ENCODE measurements at places on chromosomes 7 and 10. TPM values are rescaled to one million over a fixed set of nuclear protein-coding genes. Genes with fewer than 3 reads are reported as not detected.
A peak's percentile ranks its signal among the peaks of the same experiment; 100 is the strongest.

- DNase-seq: no peak
Measured at GRCh38 chr10:27537787-27538186, 33.7 kb downstream of the RAB18 start.

Gene ZNF503
- 47.0 TPM for total RNA-seq

DNA sequence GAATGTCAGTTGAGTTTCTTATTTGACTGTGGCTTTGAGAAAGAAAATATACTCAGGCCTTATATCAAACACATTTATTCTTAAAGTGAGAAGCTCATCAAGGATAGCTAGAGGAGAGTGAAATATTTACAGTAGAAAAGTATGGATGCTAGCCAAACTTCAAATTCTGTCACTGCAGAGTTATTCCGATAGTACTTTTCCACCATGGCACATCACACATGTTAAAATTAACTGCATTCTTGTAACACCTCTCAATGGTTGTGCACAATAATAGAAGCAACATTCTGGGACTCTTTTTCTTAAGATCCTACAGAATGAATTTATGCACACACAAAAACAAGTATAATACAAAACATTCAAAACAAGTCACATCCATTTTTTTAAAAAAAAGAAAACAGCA is 4.5 kb downstream of the PPP1R3C start:
- no peak for DNase-seq

GRCh38 chr10:77029777-77030717 is 607.6 kb downstream of the KCNMA1 start:
- DNase-seq: no peak

Gene SPDYE2B
- total RNA-seq: not detected

Gene MRLN
- not detected for total RNA-seq

Gene ERVW-1
- not detected for total RNA-seq

DNA sequence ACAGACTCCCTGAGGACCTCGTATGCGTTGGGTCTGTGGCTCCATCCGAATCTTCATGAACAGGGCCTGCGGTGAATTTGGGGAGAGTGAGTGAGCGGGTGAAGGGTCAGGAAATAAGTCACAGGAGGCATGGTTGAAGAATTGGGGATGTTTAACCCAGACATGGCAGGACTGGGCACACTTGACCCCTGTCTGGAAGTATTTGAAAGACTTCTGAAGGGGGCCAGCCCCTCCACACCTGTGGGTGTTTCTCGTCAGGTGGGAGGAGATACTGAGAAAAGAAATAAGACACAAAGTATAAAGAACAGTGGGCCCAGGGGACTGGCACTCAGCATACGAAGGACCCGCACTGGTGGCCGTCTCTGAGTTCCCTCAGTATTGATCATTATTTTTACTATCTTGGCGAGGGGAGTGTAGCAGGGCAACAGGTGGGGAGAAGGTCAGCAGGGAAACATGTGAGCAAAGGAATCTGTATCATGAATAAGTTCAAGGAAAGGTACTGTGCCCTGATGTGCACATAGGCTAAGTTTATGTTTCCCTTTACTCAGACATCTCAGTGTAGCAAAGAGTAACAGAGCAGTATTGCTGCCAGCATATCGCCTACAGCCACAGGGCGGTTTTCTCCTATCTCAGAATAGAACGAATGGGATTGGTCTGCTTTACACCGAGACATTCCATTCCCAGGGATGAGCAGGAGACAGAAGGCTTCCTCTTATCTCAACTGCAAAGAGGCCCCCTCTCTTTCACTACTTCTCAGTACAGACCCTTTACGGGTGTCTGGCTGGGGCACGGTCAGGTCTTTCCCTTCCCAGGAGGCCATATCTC is 38.2 kb upstream of the PFKFB3 start:
- DNase-seq: no peak

Gene PPP1R17
- not detected for total RNA-seq

GRCh38 chr7:96479015-96479645 is 157.2 kb upstream of the SLC25A13 start:
- no peak for DNase-seq

DNA sequence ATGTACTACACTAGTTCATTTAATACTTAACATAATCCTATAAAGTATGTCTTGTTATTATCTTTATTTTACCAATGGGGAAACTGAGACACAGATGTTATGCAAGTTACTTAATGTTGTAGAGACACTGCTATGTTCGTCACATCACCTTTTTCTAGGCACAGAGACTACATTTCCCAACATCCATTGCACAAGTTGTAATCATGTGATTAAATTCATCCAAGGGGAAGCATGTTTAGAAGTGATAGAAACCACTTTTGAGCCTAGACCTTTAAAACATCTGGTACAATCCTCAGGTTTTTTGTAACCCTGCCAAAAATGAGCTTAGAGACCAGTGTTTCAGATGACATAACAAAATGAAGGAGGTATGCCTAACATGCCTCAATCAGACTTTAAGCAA is 386.8 kb upstream of the HPS1 start:
- DNase-seq: no peak

- no peak for DNase-seq
Measured at GRCh38 chr10:59082249-59082648, 94.2 kb upstream of the PHYHIPL start.

DNA sequence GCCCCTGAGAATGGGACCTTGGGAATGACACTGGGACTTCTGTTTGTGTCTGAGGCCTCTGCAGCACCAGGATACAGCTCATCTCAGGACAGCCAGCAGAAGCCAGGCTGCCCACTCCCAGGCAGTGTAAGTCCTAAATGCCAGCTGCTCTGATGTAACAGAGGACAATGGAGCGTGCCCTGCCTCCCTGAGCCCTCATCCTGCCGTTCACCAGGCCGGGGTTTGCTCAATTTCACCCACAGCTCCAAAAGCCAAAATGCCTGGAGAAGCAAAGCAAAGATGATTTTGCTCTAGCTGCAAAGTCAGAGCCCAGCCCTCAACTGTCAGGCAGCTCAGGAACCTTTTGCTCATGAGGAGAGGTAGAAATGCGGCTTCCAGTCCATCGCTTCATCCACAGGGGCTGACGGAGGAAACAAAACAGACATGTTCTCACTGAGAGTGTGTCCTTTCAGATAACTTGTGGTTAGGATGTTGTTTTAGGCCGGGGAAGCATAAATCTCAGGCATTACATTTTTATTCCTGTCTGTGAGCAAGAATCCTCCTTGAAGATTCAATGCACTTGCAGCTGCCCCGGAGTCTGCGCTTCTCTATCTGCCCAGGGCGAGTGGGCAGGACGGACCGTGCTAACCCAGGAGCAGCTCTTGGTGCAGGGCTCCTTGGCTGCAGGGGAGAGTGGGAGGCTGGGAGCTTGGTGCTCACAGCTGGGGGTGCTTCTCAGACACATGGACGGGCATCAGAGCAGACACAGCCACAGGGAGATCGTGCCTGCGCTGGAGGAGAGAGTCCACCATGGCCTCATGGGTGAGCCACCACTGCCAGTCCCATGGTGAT is 83.2 kb upstream of the CHST15 start:
- no peak for DNase-seq

Gene EBF3
- 2.6 TPM for total RNA-seq

GRCh38 chr10:83038631-83039030 is 1100.7 kb upstream of the GHITM start:
- no peak for DNase-seq

- no peak for DNase-seq
Measured at GRCh38 chr7:155452505-155453295, 5.2 kb upstream of the EN2 start.

DNA sequence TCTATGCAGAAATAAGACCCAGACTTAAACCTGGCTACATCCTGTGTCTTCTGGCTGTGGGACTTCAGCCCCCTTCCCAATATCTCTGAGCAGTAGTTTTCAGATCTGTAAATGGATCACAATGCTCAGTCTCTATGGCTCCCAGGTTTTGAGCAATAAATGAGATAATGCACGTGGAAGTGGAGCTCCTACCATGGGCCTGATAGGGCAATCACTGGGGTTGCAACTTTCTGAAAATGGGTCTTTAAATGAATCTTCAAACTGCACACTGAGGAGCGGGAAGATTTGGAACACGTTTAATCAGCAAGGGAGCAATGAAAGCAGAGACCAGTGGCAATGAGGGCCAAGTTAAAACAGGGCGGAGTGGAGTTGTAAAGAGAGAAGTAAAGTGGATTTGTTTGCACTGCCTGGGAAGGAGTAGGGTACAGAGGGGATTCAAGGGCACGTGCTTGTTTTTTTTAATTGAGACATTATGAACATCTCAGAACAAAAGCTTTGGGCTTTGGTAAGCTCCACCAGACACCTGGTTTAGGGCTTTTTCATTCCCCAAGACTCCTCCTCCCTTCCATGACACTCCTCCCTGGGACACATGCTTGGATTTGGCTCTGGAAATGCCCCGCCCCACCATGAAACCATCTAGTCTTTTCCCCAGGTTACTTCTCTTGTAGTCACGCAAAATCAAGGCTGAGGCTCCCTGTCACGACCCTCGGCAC is 42.7 kb downstream of the PAPSS2 start:
- DNase-seq: no peak

DNA sequence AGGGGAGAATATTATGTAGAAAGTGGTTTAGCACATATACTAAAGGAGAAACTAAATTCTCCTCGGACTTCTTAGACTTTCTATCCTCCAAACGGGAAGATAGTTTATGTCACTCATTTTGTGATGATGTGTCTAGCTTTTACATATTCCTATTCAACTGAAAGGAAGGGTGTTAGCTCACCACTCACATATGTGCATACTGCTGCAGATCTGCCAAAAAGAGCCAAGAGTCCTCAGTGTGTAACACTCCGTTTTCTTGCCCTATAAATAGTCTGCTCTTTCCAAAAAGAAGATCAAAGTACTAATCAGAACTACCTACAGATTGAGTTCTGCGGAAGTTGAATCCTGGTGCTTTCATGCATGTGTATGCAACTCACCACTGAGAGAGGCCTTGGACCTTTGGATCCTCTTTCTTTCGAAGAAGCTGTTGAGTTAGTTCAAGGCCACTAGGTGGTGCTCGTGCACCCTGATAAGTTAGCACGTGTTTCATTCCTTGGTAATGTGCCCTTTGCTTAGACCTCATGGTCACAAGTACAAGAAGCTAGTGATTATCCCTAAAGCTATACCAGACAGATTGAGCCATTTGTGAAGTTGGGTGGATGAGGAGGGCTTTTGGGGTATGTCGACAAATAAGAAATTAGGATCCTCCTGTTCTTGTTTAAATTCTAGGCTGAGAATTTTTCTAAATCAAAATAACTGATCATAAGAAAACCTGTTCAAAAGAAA is 14.1 kb downstream of the YAE1 start:
- DNase-seq: peak; percentile 84

Gene EZH2
- total RNA-seq: 4.0 TPM

DNA sequence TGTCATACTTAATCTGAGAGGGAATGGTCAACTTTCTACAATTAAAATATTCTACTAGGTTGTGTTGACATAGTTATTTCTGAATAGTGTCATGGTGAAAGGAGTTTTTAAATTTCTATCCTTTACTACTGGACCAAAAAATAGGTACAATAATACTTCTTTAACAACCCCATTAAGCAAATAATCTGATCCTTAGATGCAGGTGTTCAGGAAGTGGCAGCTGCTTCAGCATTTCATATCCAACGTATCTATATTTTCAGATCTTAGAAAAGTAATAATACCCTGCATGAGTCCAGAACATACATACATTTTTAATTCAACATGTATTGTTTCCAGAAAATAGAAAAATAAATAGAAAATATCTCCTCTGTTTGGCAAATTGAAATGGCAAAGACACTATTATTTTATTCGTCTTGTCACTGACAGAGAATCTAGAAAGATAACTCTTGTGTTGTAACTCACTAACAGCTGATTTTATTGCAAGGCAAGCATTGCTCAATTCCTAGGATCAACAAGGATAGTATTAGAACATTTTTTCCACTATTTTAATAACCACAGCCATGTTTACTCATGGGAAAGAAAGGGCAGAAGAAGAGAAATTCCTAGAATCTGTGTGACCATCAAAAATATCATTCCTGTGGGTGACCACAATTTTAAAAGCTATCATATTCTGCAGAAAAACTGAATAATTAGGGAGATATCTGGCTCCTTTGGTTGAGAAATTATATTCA is 159.3 kb upstream of the CNTNAP2 start:
- DNase-seq: no peak

DNA sequence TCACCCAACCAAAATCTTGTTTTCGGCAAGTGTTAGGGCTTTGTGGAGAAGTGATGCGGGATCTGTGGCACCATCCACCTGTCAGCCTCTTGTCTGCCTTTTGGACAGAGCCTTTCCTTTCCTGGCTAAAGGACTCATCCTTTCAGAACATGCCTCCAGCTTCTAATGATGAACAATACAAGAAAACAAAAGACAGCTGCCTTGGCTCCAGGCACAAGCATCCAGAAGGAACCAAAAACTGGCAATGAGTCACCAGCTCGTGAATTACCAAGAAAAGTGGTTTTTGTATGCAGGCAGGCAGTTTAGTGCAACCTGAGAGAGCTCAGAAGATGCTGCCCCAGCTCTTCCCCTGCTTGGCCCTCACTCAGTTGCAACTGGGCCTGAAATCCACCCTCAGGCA is 84.6 kb upstream of the NAMPT start:
- no peak for DNase-seq

DNA sequence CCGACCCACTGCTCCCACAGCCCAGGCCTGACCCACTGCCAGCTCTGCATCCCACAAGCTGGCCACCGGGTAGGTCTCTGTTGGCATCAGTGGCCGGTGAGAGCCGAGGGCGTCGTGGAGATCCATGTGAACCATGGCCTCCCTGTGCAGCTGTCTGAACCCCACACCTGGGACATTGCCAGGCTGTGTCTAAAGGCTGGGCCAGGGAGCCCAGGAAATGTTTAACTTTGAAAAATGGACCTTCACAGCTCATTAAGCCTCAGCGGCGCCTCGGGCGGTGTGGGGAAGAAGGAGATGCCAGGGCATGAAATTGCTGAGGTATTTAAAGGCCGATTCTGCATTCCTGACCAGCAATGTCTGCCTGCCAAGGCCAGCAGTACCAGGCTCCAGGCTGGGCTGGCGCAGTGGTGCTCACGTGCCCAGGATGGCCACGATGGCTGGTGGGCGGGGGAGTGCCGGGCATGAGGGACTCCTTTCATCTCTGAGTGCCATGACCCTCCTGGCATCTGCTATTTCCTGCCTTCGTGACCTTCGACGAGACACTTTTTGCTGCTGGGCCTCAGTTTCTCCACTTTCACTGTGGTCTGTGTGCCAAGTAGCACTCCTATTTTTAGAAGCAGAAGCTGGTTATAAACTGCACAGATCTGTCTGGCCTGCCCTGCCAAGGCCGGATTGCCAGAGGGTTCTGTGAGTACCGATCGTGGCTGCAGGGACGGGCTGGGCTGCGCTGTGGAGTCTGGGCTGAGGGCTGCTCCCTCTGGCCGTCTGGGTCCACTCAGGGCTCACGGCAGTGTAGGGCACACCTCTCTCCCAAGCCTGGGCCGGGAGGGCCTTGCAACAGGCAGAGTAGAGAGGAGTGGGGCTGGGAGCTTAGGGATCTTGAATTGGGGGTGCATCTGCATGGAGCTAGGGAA is 21.8 kb downstream of the ELFN1 start:
- peak; percentile 3 for DNase-seq

GRCh38 chr7:91796122-91796521 is 84.4 kb downstream of the MTERF1 start:
- DNase-seq: no peak

Gene TMEM273
- 5.0 TPM for total RNA-seq

Gene SLC16A9
- total RNA-seq: 22.4 TPM

- no peak for DNase-seq
Measured at GRCh38 chr7:30180718-30181117, 45.9 kb downstream of the MTURN start.

All from ovary (tissue), 10 donors.